ENCODE measurements at places on chromosomes 4 and X.

- no peak for DNase-seq
These were observed 382.9 kb downstream of the RPA4 start for GRCh38 chrX:97266406-97267121.

- no peak for DNase-seq
These were observed 233.5 kb upstream of the PGRMC2 start for GRCh38 chr4:128521156-128521555.

DNA sequence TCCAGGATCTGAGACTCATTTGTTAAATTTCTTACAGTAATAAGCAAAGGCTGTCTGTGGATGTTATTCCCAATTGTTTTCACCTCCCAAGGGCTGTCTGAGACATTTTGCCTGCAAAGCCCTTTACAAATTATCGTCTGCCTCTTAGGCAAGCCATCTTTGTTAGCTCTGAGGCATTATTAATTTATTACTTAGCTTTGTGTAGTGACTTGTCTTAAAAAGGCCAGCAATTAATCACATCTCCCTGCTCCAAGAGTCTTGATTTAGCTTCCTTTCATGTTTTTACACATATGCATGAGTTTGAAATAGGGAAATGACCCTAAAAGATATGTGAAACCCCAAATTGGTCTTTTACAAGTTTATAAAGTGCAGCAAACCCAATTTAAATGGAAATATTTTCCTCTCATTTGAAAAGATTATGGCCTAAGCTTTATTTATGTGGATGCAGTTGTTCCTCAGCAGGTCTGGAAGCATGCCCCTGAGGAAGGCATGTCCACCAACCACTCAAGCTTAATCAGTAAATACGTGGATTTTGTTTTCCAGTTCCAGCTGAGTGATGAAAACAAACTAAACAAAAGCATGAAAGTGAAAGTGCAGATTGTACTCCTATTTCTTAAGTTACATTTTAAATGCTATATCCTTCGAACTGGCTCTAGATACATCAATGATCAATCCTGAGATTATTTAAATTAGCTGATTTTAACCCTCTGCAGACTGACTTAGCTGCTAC is 173.6 kb upstream of the LNX1 start:
- no peak for DNase-seq

DNA sequence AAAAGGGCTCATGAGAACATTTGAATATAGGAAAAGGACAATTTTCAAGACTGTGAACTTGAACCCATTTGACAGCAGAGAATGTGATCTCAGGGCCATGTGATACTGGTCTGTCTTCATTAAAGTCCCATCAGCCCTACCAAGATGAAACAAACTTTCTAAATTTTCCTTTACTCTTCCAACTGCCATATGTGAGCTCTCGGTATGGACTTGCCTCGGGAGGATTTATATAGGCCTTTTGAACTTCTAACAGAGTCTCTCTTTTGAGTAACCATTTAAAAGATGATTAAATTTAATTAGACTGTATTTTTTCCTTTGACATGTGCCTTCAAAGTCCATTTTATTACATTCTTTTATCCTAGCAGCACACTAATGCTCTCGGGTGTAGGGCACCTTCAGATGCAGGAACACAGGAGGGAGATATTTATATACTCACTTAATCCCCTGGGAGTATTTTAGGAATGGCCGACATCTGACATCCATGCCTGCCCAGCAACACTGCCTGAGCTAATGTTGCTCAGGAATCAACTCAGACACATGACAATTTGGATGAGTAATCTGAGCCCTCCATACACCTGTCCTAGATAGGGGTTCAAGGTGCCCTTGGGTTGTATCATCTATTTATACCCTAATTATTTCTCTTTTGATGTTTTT is 155.0 kb downstream of the SLC7A11 start:
- no peak for DNase-seq

- DNase-seq, result no peak
These were observed 59.1 kb upstream of the GRPEL1 start for GRCh38 chr4:7126981-7127380.

- DNase-seq, result no peak
These were observed 148.5 kb downstream of the FAM13A start for GRCh38 chr4:88908521-88908920.

GRCh38 chr4:88275516-88275915 is 8.8 kb downstream of the PPM1K start:
- DNase-seq, result no peak

DNA sequence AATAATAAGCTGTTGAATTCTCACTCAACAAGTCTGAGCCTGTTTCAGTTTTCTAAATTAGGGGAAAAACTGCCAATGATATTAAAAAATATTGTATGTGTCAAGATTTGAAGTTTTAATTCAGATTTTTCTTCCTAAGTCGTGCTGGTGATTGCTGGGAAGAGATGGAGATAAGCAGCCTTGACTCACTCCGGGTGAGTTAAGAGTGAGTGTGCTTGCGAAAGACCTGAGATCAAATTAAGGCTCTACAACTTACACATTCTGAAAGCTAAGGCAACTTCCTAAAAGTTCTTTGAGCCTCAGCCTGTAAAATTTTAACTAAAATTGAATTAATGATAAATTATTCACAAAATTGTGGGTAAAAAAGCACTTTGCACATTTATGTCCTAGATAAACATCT is 1441.2 kb downstream of the PCDH7 start:
- no peak for DNase-seq

GRCh38 chr4:31089815-31090214 is 369.6 kb downstream of the PCDH7 start:
- no peak for DNase-seq

- no peak for DNase-seq
These were observed 19.2 kb downstream of the PNMA6E start for GRCh38 chrX:153381684-153382532.

GRCh38 chrX:24229400-24229879 is 79.9 kb downstream of the ZFX start:
- DNase-seq, result no peak

DNA sequence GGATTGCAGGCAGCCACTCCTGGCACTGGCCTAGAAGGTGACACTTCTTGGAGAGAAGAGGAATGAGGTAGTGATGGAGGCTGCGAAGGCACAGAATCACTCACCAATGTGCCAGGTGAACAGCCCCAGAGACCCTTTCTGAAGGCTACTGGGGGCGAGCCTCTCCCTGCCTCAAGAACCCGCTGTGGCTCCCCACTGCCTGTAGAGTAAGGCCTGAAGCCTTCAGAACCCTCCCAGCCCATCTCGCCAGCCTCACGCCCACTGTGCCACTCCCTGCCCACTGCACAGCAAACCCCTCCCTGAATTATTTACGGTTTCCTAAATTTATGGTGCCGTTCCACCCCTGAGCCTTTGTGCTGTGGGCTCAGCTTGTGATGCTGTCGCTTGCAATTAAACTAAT is 24.2 kb upstream of the SORCS2 start:
- DNase-seq, result no peak

DNA sequence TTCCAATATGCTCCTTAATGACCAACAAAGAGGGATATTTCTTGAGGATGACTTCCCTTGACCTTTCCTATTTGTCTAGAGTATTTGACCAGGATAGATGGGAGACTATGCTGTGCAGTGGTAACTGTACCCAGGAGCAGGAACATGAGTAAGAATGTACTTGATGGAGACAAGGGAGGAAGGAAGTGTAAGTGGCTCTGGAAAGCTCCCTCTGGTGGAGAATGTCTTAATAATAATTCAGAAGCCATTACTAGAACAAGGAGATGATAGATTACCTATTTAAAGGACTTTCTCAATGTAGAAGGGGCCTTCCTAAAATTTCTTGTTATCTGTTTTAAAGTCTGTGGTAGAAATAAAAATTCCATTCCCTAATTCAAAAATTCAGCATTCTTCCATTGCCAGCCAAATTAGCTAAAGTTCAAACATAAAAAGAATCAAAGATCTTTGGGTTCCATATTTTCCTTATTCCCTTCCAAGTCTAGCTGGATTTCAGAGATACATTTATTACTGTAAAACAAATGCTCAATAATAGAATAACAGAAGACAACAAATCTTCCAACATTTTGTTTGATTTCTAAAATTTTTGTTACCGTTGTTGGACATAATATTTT is 83.8 kb downstream of the GRID2 start:
- no peak for DNase-seq

DNA sequence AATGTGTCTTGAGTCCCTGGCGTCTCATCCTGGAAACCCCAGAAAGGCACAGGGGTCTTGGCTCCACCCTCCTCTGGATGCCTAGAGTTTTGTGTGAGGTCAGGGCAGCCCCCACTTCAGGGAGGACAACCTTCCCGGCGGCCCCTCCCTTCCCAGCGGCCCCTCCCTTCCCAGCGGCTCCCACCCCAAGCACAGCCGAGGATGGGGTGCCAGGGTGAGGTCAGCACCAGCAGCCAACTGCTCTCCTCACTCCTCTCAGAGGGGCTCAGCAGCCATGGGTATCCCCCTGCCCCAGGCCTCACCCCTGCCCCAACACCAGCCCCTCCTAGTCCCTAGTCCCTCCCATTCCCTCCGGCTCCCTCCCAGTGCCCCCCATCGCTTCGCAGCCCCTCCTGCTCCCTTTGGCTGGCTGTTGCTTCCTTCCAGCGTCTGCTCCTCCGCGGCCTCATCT is 17.4 kb downstream of the DGKQ start:
- DNase-seq, result no peak

GRCh38 chrX:104935581-104935980 is 284.9 kb downstream of the TEX13A start:
- DNase-seq, result no peak

- no peak for DNase-seq
These were observed 28.4 kb downstream of the ATP10D start for GRCh38 chr4:47513461-47513860.

- DNase-seq, result no peak
These were observed 8.3 kb upstream of the HAND2 start for GRCh38 chr4:173538148-173538908.

GRCh38 chr4:7429601-7430078 is 5.1 kb downstream of the PSAPL1 start:
- no peak for DNase-seq

- no peak for DNase-seq
These were observed 81.4 kb downstream of the AMELX start for GRCh38 chrX:11374570-11374969.

DNA sequence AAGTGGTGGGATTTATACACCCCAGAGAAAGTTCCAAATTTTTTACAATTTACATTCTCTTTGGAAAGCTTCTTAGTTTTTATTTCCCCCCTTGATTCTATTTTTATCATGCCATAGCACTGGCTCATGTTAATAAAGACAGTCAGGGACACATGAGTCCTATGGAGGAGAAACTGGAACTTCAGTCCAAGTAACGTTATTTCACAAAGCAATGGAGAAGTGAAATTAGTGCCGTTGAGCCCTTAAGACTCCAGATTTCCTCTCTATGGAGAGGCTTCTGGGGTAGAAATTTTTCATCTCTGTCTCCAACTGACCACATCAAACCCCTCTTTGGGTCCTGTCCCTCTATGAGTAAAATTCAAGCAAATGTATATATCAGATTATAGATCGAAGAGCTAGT is 12.8 kb upstream of the TASL start:
- DNase-seq, result no peak

DNA sequence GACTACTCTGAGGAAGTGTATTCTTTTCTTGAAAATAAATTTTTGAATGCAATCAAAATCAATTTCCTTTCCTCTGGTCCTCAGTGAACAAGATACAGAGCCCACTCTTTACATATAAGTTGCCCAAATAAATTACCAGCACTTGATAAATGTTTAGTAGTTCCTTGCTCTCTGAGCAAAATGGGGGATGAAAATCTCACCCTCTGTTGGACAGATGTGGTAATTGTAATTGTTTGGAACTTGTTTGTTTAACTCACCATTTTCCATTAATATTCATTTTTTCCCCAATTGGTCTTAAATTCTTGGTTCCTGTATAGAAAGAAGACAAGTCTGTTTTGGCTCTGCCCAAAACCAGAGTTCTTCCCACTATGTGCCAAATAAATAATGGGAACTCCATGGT is 146.3 kb downstream of the LDB2 start:
- no peak for DNase-seq

- DNase-seq, result peak; percentile 61
These were observed 27.2 kb downstream of the NOP14 start for GRCh38 chr4:2935762-2936743.

DNA sequence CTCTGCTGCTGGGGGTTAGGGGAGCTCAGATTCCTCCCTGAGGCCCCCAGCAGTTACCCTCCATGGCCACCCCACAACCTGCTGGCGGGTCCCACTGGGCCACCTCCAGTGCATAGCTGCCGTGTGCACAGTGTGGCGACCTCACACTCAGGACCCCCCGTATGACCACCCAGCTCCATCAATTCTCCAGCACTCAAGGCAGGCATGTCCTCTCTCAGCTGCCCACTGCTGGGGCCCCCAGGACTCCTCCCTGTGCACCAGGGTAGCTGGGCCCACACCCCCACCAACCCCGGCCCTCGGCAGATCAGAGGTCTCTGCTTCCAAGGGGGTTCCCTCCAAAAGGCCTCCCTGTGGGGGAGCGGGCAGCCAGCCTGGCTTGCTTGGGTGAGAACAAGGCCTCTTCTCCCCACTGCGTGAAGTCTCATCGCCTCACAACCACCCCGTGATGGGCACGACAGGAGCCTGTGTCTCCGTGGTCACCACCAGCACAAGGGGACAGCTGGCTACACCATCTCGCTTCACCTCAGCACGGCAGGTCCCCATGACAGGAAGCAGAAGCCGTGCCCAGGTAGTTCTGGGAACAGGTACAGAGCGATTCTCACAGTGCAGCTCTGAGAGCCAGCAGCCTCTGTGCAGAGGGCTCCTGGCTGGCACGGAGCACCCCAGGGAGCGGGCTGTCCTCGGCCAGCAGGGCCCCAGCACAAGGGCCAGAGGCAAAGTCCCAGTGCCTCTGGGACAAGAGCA is 4.6 kb upstream of the HAUS3 start:
- no peak for DNase-seq

GRCh38 chr4:186144946-186145569 is 40.6 kb downstream of the FAM149A start:
- no peak for DNase-seq

- DNase-seq, result no peak
These were observed 602.4 kb upstream of the PRKX start for GRCh38 chrX:4315891-4316290.

DNA sequence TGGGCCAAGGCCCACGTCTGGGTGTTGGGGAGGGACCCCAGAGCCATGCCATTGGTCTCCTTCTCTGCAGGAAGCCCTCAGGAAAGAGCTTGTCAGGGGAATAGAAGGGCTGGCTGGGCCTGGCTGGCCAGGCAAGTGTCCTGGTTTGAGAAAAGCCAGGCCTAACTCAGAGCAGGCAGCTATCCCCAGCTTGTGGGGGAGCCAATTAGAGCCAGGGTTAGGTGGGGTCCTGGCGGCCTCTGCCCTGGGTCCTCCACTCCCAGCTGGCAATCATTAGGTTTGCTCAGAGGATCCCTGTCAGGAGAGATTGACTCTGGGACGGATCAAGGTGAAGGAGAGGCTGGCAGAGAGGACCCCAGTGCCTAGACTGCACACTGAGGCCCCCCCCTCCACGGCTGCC is 64.8 kb downstream of the PJA1 start:
- no peak for DNase-seq

DNA sequence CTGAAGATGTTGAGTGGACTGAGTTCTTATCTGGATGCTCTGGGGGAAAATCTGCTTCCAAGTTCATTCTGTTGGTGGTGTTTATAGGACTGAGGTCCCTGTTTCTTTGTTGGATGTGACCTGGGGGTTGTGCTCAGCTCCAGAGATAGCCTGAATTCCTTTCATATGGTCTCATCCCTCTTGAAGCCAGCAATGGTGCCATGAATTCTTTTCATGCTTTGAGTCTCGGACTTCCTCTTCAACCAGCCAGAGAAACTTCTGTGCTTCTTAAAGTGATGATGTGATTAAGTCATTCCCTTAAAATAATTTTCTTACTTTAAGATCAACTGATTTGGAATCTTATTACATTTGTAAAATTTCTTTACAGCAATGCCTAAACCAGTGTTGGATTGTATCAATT is 233.8 kb upstream of the UGT8 start:
- DNase-seq, result no peak

GRCh38 chr4:37421614-37422013 is 177.1 kb downstream of the NWD2 start:
- no peak for DNase-seq
